Iris pigment epithelial cell (primary cell): ENCODE measurements at places on chromosomes 5 and 9.

DNA sequence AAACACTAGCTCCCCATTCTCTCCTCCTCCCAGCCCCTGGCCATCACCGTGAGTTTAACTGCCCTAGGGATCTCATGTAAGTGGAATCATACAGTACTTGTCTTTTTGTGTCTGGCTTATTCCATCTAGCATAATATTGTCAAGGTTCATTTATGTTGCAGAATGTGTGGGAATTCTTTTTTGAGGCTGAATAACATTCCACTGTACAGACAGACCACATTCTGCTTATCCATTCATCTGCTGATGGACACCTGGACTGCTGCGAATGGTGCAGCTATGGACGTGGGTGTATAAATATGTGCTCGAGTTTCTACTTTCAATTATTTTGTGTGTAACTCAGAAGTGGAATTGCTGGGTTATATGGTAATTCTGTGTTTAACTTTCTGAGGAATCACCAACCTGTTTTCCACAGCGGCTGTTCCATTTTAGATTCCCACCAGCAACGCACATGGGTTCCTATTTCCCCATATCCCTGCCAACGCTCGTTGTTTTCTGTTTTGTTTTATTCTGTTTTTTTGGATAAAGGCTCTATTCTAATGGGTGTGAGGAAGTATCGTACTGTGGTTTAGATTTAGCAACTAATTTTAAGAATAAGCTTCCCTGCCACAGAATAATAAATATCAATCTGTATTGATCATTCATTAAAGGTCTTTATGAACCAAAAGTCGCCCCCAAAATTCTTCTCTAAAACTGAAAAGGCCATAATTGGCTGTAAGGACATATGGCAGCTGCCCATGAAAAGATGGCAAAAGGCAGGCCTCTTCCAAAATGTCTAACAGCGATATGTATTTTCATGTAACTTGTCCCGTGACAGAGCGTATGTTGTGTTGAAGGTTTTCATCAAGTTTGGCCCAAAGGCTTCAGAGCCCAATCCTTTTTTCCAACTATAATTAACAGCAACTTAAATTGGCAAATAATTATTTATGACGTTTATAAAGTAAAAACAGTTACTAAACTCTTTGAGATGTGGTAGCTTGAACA lies 70.3 kb downstream of the DAP start:
- peak; percentile 68 for DNase-seq

GRCh38 chr5:149363358-149363757 lies 5.5 kb downstream of the PCYOX1L start:
- no peak for DNase-seq

- no peak for DNase-seq
Measured at GRCh38 chr5:32308946-32309345, 3.8 kb downstream of the MTMR12 start.

- DNase-seq, result peak; percentile 95
Measured at GRCh38 chr5:143717400-143717799, 94.6 kb upstream of the HMHB1 start.

DNA sequence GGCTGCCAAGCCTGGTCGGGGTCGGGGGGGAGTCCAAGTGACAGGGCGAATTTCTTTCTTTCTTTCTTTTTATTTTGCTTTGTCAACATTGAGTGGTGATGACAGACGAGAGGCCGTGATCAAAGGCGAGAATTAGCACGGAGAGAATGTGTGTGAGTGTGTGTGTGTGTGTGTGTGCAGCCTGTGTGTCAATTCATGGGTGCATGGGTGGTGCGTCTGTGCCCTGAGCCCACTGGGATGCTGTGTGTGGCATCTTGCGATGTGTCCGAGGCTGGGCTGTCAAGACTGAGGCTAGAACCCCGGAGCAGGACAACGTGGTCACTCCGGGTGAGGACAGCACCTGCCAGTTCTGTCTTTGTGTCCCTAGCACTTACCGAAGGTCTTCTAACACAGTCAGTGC lies 4.7 kb upstream of the FIBCD1 start:
- no peak for DNase-seq

- no peak for DNase-seq
Measured at GRCh38 chr9:116605904-116606341, 81.2 kb upstream of the TRIM32 start.

- no peak for DNase-seq
Measured at GRCh38 chr9:135320943-135321342, 158.6 kb upstream of the PPP1R26 start.

DNA sequence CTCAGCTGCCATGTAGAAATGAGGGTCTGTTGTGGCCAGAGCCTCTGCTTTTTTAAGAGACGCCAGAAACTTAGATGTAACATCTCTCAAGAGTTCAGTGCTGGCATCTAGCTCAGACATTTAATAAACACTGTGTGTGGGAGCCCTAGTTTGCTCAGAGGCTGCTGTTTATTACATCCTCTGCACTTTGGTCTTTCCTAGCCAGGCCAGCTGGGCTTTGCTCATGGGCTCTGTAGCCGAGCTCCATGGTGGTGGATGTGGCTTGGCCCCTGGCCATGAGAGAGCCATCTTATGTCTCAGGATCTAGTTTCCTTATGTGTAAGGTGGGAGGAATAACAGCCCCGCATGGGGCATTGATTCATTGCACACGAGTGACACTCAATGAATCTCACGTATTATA lies 30.0 kb downstream of the ARHGEF37 start:
- DNase-seq, result peak; percentile 86

DNA sequence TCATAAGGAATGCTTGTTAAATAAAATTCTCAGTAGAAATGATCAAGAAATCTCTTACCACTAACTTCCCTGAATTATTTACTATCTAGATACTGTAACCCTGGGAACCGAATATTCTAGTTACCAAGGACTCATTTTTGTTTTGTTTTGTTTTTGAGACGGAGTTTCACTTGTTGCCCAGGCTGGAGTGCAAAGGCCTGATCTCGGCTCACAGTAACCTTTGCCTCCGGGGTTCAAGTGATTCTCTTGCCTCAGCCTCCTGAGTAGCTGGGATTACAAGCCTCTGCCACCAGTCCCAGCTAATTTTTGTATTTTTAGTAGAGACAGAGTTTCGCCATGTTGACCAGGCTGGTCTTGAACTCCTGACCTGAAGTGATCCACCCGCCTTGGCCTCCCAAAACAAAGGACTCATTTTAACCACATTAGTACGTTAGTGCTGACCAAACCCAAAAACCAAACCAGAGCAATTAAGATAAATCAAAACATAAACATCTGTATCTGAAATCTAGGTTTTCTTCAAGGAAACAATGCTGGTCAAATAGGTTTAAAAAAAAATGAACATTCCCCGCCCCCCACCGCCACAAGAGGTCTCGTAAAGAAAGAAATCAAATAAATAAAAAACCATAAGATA lies 3.7 kb downstream of the TXN start:
- DNase-seq, result no peak

DNA sequence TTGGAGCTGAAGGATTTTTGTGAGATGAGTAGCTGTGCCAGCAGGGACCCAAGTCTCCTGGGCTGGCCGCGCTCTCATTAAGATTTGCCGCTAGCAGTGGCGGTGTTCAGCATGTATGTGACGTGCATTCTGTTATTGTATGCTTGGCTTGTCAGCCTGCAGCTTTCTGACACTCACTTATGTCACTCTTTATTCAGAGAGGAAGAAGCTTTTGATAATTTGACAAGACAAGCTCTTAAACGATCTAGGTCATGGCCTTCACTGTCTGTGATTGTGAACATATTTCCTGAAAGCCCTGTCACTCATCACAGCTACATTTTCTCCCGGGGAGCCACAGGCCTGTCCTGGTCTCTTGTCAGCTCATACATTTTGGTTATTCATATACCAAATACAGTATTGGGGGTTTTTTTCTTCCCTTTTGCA lies 98.2 kb upstream of the GRHPR start:
- DNase-seq, result peak; percentile 23

DNA sequence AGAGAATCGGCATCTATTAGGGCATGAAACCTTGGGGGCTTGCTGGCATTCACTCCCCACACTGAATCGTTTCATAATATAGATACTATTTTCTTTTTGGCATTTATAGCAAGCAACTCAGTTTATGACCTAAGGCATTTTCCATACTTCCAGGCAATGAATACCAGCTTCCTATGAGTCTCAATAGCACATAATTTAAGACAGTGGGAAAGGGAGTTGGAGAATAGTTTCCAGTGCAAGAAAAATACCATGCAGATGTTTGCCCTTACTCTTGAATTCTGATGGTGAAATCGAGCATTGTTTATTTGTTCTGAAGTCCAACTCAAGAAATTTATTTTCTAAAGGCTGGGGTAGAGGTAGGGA lies 175.8 kb upstream of the KLF9 start:
- DNase-seq, result peak; percentile 58

DNA sequence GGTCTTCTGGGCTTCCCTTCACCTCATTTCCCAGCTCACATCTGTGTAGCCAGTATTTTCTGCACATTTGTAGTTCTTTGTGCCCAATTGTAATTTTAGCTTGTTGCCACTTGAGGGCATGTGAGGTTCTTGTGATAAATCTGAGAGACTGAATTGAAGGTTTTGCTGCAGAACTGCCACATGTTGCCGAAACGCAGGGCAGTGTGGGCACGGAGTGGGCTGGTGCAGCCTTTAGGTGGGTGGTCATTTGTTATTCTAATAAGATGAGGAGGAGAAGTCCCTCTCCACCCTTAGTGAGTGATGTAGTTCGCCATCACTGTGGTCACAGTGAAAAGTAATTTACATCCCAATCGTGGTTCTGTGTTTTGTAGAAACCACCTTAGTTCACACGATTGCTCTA lies 21.2 kb downstream of the OTULIN start:
- peak; percentile 67 for DNase-seq

- no peak for DNase-seq
Measured at GRCh38 chr9:24816006-24816405, 270.3 kb upstream of the IZUMO3 start.

DNA sequence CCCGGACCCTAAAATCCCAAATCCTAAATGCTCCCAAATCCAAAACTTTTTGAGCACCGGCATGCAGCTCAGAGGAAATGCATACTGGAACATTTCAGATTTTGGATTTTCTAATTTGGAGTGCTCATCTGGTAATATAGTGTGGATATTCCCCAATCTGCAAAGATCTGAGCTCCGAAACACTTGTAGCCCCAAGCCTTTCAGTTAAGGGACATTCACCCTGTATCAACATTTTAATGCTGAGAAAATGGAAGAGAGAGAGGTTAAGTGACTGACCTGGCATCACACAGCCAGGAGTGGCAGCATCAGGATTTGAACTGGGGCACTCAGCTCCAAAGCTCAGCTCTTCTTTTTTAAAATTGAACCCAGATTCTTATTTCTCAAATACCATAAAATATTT lies 30.7 kb downstream of the QRFP start:
- DNase-seq, result no peak

DNA sequence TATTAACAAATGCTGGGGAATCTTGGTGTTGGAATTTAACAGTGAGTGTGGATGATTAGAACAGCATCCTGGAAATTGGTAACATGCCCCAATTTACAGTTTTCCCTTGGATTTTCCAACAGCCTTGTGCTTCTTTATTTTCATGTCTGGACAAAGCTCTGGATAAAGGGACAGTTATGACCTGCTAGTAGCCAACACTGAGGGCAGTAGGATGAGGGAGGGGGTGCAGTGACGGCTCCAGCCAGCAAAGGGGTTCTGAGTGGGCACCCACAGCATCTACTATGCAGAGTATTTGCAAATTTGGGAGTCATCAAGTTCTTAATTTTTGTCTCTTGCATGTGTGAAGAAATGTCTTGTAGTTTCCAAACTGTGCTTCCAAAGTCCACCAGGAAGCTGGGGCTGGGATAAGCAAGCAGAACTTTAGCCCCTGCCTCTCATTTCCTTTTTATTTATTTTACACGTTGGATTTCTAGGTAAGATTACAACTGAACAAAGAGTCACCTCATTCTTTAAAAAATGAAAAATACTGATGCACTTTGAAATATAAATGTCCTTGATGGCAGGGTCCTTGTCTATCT lies 63.0 kb upstream of the SELENOP start:
- DNase-seq, result no peak

DNA sequence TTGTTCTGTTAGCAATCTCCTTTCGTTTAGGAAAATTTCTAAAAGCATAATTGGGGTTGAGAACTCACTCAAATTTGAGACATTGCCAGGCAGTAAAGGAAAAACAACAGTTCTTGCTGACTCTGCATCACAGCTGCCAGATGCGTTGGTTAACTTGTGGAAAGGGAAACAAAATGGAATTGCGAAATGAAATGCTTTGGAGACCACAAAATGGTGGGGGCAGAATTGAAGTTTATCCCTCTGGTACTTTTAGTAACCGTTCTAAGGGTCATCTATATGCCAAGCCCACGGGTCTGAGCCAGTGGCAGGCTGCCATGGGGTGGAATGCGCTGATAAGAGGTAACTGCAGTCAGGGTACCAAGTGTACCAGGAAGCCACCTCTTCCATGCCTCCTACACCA lies 28.6 kb upstream of the SELENOP start:
- DNase-seq, result peak; percentile 97

GRCh38 chr5:152364172-152364571 lies 40.9 kb downstream of the NMUR2 start:
- DNase-seq, result no peak

DNA sequence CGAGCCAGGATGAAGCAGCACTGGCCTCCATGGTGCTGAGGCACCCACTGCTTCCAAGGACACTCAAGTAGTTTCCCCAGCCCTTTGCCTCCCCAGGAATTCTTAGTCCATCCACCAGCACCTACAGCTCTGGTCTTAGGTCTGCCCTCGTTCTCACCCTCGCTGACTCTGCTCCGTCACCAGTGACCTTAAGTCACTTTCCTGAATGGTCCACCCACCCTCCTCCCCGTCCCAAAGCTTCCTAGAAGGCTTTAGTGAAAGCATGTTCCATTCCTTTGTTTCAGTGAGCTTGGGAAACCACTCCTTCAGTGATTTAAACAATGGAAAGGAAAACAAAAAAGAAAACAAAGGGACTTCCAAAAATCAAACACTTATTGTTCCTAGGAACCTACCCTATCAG lies 54.6 kb upstream of the MAP3K1 start:
- no peak for DNase-seq

GRCh38 chr9:125189011-125189360 lies 617 bp downstream of the PPP6C start:
- DNase-seq, result no peak
